ENCODE measurements at places on chromosomes 1 and 21. TPM values are rescaled to one million over a fixed set of nuclear protein-coding genes. Genes with fewer than 3 reads are reported as not detected.

DNA sequence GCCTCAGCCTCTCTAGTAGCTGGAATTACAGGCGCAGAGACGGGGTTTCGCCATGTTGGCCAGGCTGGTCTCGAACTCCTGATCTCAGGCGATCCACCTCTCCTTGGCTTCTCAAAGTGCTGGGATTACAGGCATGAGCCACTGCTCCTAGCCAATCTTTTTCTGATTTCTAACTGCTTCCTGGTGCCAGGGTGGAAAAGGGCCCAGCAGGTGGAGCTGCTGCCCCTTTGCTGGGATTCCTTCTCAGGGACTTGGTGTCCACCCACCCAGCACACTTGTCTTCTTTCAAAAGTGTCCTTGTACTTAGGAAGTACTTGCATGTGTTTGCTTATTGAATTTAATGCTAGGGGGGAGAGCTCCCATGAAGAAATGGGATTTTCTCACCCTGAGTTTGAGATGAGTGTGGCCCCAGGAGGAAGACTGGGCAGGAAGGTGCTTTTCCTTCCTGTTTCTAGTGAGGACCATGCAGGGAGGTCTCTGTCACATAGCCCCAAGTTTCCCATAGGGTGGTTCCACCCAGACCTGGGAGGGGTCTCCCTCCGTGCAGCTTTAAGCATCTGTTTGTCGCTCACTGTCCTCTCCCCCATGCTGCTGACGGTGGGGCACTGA lies 14.2 kb downstream of the UTP11 start:
- peak; percentile 74 for DNase-seq

DNA sequence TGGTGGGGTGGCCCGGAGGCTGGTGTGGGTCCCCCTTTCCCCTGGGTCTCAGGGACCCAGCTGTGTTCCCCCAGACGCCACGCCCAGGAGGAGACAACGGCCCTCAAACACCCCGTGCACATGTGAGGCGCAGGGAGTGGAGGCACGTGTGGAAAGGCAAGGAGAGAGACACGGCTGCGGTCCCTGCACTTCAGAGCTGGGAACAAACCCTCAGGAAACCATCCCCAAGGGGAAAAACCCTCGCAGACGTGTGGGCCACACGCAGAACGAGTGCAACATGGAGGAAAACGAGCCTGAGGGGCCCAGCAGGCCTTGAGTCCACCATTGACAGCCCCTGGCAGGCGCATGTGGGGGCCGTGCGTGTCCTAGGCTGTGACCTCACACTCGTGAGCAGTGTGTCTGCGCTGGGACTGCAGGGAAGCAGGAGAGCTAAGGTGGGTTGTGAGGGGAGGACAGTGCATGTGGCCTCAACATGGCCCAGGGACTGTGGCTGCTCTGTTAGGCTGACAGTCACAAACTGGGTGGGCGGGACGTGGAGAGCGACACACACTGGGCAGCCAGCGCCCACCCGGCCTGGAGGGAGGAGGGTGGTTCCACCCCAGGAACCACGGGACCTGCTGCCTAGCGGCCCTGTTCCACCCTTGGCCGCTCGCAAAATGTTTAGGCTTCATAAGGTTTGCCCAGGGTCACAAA lies 20.0 kb downstream of the ITGB2 start:
- no peak for DNase-seq

PGLYRP3 gene
- polyA plus RNA-seq: 0.28 TPM

XCL2 gene
- polyA plus RNA-seq: 2.0 TPM

DNA sequence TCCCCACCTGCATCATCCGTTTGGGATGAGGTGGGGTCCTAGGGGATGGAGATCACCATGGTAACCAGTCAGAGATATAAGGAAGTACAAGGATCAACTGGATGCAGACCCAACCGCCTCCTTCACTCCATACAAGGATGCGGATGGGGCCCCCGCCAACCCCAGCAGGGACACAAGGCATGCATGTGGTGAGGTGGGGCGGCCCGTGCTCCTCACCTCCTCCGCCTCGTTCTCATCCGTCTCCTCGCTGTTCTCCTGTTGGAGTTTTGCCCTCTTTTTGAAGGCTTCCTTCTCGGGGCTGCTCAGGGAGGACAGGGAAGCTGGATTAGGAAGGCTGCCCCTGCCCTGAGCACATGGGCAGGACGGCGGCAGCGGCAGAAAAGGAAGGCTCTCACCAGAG lies 23.8 kb downstream of the KIF21B start:
- DNase-seq: no peak

DNA sequence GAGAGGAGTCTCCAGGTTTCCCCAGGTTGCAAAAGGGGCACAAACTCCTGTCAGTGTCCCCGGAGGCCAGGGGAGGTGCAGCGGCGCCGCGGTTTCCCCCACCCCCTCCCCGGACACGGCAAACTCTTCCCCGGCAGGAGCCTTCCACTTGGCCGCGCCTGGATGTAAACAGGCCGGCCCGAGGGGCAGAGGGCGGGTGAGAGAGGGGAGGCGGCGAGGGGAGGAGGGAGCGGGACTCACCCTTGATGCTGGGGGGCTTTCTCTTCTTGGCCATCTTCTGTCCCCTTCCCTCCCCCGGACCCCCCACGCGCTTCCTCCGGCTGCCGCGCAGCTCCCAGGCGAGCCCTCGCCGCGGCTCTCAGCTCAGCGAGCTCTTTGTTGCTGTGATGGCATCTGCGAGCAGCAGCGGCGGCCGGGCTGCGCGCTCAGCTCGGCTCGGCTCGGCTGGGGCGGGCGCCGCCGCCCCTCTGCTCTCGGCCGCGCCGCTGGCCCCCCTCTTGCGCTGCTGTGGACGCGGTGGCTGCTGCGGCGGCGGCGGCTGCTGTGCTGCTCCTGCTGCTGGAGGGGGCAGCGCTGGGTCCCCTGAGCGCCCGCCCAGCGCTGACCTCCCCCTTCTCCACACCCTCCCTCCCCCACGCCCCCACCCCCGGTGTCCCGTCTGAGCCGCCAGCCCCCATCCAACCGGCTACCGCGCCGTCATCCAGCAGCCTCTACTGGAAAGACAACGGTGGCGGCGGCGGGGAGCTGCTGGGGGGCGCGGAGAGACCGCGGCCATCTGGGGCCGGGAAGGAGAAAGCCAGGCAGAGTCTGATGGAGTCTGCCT lies 4.9 kb upstream of the SLC44A5 start:
- DNase-seq: peak; percentile 29
